ENCODE measurements at places on chromosomes 2 and 18.

- no peak for DNase-seq
These were observed 5.6 kb downstream of the RAX start for GRCh38 chr18:59267503-59268126.

DNA sequence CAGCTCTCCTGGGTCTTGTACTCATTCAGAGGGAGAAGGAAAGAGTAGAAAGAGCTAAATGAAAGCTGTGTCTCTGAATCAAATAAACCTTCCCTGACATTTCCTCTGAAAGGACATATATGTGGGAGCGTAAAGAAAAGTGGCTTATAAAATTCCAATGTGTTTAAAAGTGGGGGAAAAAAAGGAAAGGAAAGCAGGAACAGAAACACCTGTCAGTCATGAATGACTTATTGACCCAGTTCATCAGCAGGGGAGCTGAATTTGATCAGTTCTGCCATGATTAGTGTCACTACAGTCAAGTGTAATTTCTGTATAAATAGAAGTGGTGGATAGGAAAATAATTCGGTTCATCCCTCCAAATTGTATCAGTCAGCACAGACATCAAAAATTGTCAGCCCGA is 382.5 kb downstream of the ERBB4 start:
- no peak for DNase-seq

DNA sequence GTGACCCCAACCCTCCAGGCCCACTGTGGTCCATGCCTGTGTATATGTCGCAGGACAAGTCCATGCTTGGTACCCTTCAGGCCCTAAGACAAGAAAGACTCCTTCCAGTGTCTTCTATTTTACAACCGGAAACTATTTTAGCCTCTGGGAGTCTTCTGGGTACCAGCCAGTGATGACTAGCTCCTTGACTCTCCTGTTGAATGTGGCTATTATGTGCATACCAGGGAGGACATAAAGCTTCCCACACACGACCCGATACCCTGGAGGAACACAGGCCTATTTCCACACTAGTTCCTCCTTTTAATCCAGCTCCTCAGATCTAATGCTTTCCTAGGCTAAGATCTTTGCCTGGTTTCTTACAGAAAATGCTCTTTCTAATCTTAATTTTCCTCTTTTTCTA is 178.1 kb downstream of the NCKAP5 start:
- DNase-seq, result no peak

DNA sequence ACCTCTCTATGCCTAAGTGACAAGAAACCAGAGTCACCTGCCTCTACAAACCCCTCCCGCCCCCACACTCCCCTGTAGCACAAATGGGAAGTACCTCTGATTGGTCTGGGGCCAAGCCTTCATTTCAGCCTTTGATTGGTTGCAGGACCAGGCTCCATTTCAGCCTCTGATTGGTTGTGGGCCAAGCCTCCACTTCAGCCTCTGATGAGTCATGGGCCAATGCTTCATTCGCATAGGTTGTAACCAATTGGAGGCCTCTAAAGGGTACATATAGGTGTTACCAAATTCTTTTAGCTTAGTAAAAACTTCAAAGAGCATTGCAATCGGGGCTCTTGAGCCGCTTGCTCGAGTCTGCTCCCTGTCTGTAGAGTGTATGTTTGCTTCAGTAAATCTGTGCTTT is 25.0 kb downstream of the CCDC102B start:
- no peak for DNase-seq

GRCh38 chr2:118493213-118493612 is 354.2 kb downstream of the EN1 start:
- no peak for DNase-seq

DNA sequence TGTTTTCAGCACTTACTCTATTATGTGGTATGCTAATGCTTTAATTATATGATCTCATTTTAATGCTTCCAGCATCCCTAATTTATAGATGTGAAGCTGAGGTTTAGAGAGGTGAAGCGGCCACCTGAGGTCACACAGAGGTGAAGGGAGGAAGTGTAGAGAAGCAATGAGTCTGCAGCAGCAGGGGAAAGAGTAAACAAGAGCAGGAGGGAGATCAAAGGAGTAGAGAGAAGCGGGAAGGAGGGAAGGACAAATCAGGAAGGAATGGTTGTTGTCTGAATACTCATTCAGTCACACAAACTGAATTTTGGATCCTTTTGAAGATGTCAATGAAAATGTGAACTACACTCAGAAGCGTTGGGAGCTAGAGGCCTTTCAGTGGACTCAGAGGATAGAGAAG is 130.0 kb downstream of the CPS1 start:
- no peak for DNase-seq

GRCh38 chr2:146068051-146068450 is 1548.1 kb upstream of the ZEB2 start:
- no peak for DNase-seq

DNA sequence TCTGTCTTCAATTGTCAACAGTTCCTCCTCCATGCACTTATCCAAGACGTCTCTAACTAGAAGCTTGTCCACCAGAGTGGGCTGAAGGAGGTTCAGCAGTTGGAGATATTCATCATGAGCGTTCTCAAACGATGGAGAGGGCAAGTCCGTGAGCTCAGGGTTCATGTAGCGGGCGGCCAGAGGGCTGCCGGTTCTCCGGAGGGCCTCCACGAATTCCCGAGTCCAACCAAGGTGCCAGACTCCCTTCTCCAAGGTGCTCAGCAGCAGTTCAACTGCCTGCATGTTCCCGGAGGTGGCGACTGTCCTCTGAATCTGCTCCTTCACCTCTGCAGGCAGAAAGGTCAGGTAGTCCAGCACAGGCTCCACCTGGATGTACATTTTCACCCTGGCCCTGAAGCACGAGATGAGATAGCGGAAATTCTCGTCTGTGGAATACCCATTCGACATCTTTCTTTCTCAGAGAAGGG is 590 bp downstream of the IFIH1 start:
- DNase-seq, result no peak

- no peak for DNase-seq
These were observed 187.3 kb upstream of the LYPD1 start for GRCh38 chr2:132857319-132857718.

- no peak for DNase-seq
These were observed 27.1 kb upstream of the STEAP3 start for GRCh38 chr2:119196301-119197125.

GRCh38 chr2:127901339-127902056 is 15.7 kb upstream of the AMMECR1L start:
- no peak for DNase-seq

- no peak for DNase-seq
These were observed 58.6 kb upstream of the NPAS2 start for GRCh38 chr2:100761365-100761764.

DNA sequence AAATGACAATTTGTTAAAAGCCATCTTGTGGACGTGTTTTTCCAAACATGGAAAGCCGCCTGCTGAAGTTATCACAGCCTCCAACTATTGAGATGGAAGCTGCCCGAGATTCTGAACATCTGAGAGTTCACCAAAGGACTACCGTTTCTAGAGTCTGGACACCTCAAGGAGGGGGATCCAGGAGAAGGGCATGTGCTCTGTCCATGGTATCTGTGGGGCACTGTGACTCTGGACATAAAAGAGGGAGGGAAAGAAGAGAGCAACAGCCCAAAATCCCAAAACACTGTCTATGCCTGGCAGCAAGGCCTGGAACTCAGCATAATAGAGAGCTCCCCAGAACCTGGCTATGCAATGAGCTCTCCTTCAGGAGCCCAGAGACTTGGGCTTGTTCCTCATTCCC is 319.9 kb downstream of the EN1 start:
- DNase-seq, result no peak

- no peak for DNase-seq
These were observed 17.4 kb downstream of the NDC80 start for GRCh38 chr18:2588666-2589344.

DNA sequence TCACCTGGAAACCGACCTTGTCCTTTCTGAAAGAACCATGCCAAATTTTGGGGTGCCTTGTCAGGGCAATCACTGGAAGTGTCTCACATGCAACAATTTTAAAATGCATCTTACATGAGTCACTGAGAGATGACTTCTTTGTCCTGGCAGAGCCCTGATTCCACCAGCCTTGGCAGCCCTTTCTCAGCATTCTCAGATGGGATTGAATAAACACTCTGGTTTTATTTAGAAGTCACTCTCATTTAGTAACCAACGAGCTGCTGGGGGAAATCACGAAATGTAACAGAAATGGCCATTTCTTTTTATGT is 3.8 kb upstream of the ATP8B1 start:
- no peak for DNase-seq

DNA sequence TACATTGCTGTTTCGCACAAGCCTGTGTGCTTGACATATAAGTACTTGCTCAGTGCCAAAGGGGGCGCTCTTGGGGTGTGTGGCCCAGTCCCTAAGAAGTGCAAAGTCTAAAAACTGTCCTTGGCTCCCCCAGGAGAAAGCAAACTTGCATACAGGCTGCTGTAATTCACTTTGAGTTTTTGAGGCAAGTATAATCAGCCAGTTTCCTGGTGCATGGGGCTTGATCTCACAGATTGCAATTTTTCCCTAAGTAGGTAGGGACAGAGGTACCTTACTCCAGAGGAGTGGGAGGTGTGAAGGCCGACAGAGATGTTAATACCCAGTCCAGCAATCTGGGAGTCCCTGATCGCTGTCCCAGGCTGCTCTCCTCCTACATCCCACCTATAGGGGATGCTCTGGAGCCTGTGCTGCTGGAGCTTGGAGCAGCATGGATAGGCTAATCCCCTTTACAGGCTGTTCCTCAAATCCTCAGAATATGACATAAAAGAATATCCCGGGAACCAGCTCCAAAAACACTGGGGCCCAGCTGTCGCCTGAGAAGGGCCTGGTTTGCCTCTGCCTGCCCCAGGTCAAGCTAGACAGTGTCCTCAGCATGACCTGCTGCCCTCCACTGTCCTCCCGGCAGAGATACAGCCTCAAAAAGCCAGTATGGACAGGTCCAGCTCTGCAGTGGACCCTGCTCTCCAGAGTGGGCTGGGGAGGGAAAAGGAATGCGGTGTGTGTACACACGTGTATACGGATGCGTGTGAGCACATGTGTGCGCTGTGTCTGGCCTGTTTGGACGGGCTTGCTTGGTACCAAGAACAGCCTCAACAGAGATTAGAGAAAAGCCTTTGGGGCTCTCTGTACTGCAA is 136.5 kb upstream of the HAAO start:
- DNase-seq, result no peak

DNA sequence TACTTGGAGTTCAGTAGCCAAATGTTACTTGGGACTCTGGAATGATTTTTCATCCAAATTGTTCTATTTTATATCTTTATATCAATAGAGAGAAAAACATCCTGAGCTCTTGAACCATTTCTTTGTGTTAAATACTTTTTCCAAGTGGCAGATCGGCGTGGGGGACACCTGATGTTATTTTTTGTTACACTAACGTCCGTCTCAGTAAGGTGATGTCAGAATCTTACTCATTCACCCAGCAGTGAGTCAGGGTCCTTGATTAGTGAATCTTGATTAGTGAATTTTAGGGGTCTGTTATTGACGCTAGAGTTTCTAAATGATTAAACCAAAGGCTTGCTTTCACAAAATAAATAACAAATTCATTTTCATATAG is 1.7 kb downstream of the MIB1 start:
- no peak for DNase-seq

- DNase-seq, result no peak
These were observed 181.1 kb downstream of the NEDD4L start for GRCh38 chr18:58225101-58225500.

- no peak for DNase-seq
These were observed 58.5 kb upstream of the PARD3B start for GRCh38 chr2:204486805-204487204.

- DNase-seq, result no peak
These were observed 164.4 kb downstream of the SOCS6 start for GRCh38 chr18:70453058-70453775.

GRCh38 chr2:181367411-181367810 is 89.8 kb upstream of the ITGA4 start:
- DNase-seq, result no peak

GRCh38 chr2:15191789-15192188 is 369.3 kb downstream of the NBAS start:
- no peak for DNase-seq

DNA sequence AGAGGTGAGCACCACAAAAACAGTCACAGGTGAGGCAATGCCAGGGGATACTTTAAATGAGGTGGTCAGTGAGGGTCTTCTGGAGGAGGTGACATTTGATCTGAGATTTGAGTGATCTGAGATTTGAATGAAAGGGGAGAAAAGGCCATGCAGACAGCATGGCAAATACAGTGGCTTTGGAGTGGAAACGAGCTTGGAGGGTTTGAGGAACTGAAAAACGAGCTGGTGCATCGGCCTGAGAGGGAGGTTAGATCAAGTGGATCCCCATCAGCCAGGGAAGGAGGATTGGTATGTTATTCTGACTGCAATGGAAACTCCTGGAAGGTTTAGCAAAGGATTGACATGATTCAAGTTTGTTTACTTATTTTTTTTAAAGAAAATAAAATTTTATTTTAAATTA is 245.1 kb downstream of the KCNS3 start:
- DNase-seq, result no peak

- no peak for DNase-seq
These were observed 95.2 kb downstream of the ZEB2 start for GRCh38 chr2:144424559-144425240.

- no peak for DNase-seq
These were observed 15.2 kb upstream of the NOSTRIN start for GRCh38 chr2:168787098-168787781.

DNA sequence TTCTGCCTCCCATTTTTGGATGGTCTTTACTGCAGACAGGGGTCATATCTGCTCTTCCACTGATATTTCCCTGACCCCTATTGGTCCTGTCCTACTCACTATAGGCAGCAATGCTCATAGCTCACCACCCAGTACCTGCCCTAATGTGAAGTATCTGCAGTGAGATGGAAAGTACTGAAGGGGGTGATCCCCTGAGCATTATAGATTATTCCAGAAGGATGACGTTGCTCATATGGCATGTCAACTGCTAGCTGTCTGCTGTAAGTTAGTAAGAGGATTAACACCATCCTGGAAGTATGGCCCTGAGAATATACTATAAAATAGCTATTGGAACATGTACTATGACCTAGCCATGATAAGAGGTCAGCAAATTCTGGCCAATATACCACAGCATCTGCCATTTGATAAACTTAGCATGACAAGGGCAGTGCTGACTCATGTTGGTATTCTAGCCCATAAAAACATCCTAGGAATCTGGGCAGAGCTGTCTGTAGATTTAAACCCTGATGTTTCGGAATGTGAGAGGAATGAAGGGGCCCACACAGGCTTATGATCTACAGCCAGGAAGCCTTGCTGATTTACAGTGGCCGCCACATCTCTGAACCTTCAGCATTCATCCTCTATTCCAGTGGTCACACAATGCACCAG is 451.4 kb downstream of the TNS1 start:
- DNase-seq, result no peak

- DNase-seq, result no peak
These were observed 214.2 kb upstream of the ETAA1 start for GRCh38 chr2:67182884-67183283.
